Breast epithelium (tissue), 4 donors: ENCODE measurements at places on chromosomes 5 and 9. TPM values are rescaled to one million over a fixed set of nuclear protein-coding genes. Genes with fewer than 3 reads are reported as not detected.

GRCh38 chr9:101585740-101586139 is 9.0 kb downstream of the PPP3R2 start:
- H3K27me3 ChIP-seq, result no peaks in the 10 kb centered on the region
- no peaks in the 10 kb centered on the region for H3K36me3 ChIP-seq
- no peak overlapping the region for H3K27ac ChIP-seq
- H3K4me1 ChIP-seq, result no peaks in the 10 kb centered on the region

DNA sequence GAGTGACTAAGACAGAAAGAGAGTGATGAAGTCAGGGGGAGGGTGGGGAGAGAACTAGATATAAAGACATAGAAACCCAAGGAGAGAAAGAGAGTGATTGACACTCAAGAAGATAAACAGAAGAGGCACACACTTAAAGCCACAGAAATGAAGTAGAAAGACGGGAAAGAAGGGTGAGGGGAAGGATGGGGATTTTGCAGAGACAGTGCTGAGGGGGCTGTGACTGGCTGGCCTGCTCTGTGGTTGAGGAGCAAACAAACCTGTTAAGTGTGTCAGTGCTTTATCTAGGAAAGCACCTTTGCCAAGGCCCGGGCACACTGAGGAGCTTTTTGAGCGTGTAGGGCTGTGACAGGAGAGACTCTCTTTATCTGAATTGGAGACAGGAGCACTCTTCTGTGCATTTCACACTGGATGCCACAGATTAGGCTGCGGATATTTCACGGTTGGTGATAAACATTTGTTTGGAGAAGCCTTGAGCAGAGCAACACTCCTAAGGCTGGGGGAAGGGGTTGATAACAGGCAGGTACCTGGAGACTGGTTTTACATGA is 109.1 kb downstream of the DOCK2 start:
- H3K4me1 ChIP-seq, result no peaks in the 10 kb centered on the region
- H3K27me3 ChIP-seq, result no peaks in the 10 kb centered on the region
- no peak for DNase-seq
- H3K27ac ChIP-seq, result no peak overlapping the region
- H3K36me3 ChIP-seq, result no peaks in the 10 kb centered on the region

DNA sequence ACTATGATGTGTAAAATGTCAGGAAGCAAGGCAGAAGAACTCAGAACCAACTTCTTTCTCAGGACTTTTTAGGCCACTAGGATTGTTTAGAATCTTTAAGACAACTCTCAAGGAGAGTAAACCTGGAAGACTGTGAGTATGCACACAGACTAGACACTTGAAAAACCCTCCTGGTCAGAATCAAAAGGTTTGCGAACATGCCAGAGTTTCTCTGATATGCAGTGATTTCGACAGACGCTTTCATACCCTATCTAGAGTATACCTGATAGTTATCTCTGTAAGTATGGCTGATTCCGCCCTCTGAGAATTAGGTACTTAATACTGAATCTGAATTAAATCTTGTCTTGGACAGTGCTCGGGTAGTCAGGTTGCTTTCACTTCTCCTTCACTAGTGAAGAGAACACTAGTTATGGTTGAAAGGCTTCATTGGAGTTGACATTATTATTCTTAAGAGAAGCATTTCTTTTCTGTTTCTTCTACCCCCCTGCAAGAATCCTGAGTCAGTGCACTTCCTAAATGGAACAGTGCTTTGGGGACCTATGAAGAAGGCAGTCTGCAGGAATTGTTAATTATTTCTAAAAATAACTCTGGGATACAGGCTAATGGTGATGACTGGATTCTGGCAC is 158.1 kb downstream of the HACD4 start:
- H3K4me3 ChIP-seq, result no peak overlapping the region
- no peak overlapping the region for H3K27ac ChIP-seq
- no peaks in the 10 kb centered on the region for H3K4me1 ChIP-seq
- H3K27me3 ChIP-seq, result no peaks in the 10 kb centered on the region

GRCh38 chr5:112647428-112647827 is 90.3 kb upstream of the APC start:
- H3K36me3 ChIP-seq, result no peaks in the 10 kb centered on the region
- H3K4me1 ChIP-seq, result no peaks in the 10 kb centered on the region
- H3K27me3 ChIP-seq, result no peaks in the 10 kb centered on the region
- H3K27ac ChIP-seq, result no peak overlapping the region
- no peak overlapping the region for H3K4me3 ChIP-seq
- DNase-seq, result no peak

DNA sequence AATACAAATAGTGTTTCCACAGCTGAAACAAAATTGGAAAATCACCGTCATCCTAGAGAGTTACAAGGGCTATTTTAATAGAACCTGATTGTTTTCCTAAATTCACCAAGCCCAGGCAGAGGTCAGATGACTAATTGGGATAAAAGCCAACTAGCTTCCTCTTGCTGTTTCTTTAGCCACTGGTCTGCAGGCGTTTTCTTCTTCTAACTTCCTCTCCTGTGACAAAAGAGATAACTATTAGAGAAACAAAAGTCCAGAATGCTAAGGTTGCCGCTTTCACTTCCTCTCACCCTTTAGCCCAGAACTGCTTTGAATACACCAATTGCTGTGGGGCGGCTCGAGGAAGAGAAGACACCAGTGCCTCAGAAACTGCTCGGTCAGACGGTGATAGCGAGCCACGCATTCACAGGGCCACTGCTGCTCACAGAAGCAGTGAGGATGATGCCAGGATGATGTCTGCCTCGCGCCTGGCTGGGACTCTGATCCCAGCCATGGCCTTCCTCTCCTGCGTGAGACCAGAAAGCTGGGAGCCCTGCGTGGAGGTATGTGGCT is at the start of gene TLR4:
Gene TLR4 (plus strand): TSS at position 380 of the 552 bp plus-strand sequence. CDS start 70 bp downstream, at position 450.
- no peaks in the 10 kb centered on the region for H3K27me3 ChIP-seq
- DNase-seq, result peak; percentile 35
- H3K4me3 ChIP-seq, result peak within 1 kb of the TSS; percentile 52
- no peaks in the 10 kb centered on the region for H3K36me3 ChIP-seq
- H3K4me1 ChIP-seq, result peaks cover 3% of the 10 kb centered on the region
- peak within 1 kb of the TSS; percentile 81 for H3K27ac ChIP-seq

DNA sequence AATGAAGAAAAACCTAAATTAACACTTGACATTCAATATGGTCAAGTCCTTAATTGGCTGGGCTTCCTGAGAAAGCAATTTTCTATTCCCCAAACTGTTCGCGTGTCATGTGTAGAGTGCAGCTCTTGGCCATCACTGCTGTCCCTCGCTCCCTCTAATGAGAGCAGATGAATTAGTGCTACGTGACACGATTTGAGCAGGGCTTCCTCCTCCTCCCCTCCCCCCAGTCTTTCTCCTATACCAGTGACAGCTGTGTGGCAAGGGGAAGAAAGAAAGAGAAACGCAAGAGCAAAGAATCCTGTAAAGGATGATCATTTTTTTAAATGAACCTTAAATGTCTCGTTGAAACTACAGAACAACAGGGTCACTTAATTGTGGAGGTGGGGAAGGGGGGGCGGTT is 159.6 kb downstream of the BNC2 start:
- H3K27ac ChIP-seq, result no peak overlapping the region
- no peaks in the 10 kb centered on the region for H3K27me3 ChIP-seq
- H3K4me1 ChIP-seq, result no peaks in the 10 kb centered on the region
- H3K36me3 ChIP-seq, result no peaks in the 10 kb centered on the region

NOL8 gene
- 31.2 TPM for total RNA-seq

NEUROG1 gene
- total RNA-seq, result not detected
